ENCODE measurements at places on chromosomes 5 and 9.

DNA sequence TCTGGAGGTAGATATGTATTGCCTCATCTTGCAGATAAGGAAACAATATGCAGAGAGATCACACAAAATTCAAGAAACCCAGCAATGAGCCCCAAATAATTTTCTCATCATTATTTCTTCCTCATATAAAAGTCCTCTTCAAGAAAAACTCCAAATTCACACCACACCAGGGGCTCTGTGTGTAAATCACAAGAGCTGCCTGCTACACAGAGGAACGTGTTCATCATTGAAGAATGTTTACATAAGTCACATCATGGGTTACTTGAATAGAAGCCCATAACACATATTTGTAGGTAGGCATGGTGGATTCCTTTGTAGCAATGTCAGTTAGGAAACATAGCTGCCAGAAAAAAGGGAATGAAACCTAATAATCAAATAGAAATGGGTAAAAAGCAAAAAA lies 308.1 kb upstream of the TLE4 start:
- DNase-seq, result no peak

DNA sequence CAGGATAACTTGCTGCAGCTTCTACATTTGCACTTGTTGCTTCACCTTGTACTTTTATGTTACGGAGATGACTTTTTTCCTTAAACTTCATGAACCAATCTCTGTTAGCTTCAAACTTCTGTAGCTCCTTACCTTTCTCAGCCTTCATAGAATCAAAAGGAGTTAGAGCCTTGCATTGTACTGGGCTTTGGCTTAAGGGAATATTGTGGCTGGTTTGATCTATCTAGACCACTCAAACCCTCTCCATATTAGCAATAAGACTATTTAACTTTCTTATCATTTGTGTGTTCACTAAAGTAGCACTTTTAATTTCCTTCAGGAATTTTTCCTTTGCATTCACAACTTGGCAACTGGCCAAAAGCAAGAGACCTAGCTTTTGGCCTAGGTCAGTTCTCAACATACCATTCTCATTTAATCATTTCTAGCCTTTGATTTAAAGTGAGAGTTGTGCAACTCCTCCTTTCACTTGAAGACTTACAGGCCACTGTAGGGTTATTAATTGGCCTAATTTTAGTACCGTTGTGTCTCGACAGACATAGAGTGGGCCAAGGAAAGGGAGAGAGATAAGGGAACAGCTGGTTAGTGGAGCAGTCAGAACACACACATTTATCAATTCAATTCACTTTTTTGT lies 63.7 kb downstream of the SHOC1 start:
- DNase-seq, result no peak

GRCh38 chr5:124614105-124614504 lies 132.3 kb downstream of the ZNF608 start:
- DNase-seq, result no peak

DNA sequence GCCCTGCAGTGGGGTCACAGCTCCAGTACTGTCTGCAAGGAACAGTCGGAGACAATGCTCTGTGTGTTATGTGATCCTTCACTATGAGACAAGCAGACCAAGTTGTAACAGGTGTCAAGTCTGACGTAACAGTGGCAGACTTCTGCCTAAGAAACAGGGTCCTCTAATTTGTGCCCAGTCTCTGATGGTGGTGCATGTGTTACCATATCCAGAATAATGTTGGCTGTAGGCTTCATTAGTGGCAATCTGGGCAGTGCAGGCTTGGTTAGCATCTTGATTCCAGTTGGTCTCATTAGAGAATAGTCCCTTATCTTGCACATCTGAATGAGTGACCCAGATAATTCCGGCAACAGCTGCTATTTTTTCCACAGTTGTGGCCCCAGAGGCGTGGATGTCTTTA lies 33.8 kb downstream of the ZNF131 start:
- peak; percentile 71 for DNase-seq

GRCh38 chr9:128072144-128073021 lies 4.4 kb downstream of the SLC25A25 start:
- DNase-seq, result peak; percentile 60

- DNase-seq, result no peak
These were observed 56.0 kb upstream of the CER1 start for GRCh38 chr9:14778565-14778964.

DNA sequence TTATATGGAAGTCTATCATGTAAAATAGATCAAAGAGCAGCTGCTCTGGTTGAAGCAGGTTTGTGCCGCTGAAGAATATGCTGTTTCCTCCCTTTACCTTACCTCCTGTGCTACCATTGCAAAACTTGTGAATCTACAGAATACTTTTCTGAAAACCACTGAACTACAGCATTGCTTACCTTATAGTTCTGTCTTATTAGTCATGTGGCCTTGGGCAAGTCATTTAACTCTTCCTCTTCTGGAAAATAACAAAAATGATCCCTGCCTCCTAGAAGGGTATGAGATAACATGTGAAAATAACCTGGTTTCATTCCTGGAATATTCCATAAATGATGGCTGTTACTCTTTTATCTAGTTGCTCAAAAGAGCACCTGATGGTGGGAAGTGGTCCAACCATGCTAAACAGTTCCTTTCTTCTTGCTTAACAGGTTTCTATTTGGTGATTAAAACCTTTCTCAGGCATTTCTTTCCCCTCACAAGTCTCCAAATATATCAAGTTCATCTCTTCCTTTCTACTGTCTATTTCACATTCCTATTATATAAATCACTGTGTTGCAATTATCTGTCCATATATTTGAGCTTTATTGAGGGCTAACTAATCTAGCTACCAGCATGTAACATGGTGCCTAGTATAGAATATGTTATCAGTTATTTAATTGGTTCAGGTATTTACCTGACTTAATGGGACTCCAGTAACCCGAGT lies 15.0 kb downstream of the TRIM32 start:
- DNase-seq, result no peak

DNA sequence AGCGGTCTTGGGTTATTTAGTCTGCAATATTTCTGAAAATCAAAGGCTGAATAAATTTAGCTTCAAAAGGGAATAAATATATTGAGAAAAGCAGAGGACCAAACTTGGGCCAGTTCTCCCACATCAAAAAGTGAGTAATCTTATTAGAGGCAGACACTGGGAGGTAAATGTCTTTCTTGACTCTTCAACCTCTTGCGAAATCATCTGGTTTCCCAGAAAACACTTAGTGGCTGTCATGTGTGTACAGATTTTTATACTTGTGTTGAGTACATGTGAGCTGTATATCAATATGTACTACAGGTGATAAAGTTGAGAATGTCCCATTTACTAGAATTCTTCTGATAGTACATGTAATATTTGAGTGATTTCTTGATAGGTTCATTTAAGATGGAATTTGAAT lies 454.9 kb downstream of the PRR16 start:
- no peak for DNase-seq

DNA sequence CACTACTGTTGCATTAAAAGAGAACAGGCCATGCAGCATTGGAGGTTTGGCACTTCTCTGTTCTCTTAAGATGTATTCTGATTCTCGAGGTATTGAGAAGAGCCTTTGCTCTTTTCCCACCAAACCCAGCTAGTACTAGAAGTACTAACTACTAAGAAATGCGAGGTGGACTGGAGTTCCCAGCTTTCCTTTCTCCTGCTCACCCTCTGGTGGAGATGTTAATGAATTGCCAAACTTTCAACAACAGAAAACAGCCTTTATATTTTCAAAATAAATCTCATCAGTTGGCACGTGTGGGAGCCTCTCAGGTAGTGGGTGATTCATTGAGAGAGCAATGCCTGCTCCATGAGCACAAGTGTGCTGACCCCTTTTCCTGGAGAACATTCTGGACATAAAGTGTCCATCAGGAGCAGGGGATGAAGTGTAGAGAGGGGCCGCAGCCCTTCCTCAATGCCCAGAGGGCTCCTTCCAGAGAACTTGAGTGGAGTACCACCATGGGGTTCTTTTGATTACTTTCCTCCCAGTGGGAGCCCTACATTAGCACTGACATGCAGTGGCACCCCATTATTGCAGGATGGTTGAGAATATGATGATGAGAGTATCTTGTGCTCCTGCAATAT lies 45.7 kb downstream of the TMEM174 start:
- peak; percentile 12 for DNase-seq

All from DMS 273 treated with DMSO at 0.1 percent for 48 hours (cell line).